ENCODE measurements at places on chromosomes 12 and 14.
A peak's percentile ranks its signal among the peaks of the same experiment; 100 is the strongest.

GRCh38 chr14:104137297-104138097, 890 bp upstream of the KIF26A start:
- DNase-seq: peak; percentile 57

GRCh38 chr12:64522807-64523206, 70.9 kb downstream of the TBK1 start:
- no peak for DNase-seq

- DNase-seq: no peak
Observed at GRCh38 chr12:50611021-50611744, 106.4 kb downstream of the DIP2B start.

- no peak for DNase-seq
Observed at GRCh38 chr14:96617635-96618034, 115.5 kb downstream of the PAPOLA start.

GRCh38 chr12:31324845-31325523, 966 bp downstream of the SINHCAF start:
- DNase-seq: peak; percentile 19

- no peak for DNase-seq
Observed at GRCh38 chr12:9758119-9758518, 2.6 kb downstream of the CD69 start.

GRCh38 chr12:56931474-56931978, 2.7 kb downstream of the SDR9C7 start:
- DNase-seq: no peak

DNA sequence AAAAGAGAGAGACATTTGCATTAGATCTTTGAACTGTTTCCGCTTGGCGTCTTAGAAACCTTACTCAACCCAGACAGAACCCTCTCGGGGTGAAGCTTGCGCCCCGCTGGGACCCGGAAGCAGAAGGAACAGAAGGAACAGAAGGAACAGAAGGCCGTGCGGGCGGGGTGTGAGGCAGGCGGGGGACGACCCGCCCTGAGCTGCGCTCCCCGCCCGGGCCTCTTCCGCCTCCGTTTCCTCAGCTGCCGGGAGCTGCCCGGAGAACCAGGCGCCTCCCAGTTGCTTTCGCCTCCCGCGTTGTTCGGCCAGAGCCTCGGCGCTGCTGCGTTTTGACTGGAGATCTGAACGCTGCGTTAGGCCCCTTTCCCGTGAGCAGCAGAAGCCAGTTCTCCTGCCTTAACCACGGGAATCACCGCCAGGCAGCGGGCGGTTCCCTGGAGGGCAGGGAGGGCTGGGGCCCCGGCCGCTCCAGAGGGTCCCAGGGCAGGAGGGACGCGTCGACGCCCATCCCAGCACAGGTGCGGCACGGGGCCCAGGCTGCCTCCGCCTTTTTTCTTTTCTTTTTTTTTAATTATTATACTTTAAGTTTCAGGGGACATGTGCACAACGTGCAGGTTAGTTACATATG, 19.3 kb upstream of the MMP17 start:
- no peak for DNase-seq

- no peak for DNase-seq
Observed at GRCh38 chr14:101351146-101351545, 210.1 kb upstream of the DIO3 start.

GRCh38 chr14:61690982-61691381, 4.3 kb upstream of the HIF1A start:
- no peak for DNase-seq

DNA sequence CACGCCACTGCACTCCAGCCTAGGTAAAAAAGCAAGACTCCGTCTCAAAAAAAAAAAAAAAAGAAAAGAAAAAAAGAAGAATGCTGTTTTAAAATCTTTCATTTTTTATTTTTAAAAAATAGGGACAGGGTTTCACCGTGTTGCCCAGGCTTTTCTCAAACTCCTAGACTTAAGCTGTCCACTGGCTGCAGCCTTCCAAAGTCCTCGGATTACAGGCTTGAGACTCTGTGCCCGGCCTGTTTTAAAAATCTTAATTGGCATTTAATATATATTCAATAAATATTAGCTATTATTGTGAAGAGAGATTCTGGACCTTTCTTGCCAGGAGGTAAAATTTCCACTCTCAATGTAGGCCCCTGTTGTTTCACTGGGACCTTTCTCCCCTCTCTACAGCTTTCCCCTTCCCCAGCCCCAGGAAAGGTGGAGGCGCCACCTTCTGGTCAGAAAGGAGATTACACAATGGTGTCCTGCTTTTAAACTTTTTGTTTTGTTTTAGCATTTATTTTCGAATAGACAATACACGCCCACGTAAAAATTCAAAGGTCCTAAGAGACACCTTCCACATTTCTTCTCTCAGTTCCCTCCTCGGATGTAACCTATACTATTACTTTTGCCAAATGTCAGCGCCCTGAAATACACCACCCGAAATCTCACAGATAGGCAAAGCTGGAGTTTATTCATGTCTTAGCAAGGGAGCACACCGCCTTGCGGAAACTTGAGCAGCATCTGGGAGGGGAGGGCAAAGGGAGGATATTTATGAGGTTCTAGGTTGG, 23.8 kb upstream of the PHC1 start:
- peak; percentile 38 for DNase-seq

DNA sequence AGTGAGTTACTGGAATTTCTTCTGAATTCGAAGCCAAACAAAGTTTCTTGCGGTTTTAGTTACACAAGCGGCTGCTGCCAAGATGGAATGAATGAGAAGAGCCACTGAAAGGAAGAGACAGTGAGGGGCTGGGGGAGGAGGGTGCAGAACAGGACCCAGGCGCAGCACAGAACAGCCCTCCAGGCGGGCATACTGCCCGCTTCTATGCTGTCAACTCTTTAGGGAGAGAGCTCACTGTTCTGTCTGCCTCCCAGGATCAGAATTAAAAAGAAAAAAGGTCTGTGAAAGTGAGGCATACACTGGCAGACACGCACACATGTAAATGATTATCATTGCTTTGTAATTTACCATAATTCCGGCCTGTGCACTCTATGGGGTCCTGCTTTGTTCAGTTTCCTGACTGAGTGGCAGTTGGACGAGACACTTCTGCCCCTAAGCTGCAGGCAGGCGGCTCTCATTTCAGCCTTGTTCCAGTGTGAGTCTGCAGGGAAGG, 231.6 kb downstream of the CACNA1C start:
- no peak for DNase-seq

- no peak for DNase-seq
Observed at GRCh38 chr14:43983721-43984120, 523.4 kb downstream of the FSCB start.

GRCh38 chr14:66495218-66496098, 9.3 kb downstream of the CCDC196 start:
- DNase-seq: peak; percentile 6

GRCh38 chr12:6934110-6934509, 6.4 kb downstream of the ATN1 start:
- DNase-seq: no peak

DNA sequence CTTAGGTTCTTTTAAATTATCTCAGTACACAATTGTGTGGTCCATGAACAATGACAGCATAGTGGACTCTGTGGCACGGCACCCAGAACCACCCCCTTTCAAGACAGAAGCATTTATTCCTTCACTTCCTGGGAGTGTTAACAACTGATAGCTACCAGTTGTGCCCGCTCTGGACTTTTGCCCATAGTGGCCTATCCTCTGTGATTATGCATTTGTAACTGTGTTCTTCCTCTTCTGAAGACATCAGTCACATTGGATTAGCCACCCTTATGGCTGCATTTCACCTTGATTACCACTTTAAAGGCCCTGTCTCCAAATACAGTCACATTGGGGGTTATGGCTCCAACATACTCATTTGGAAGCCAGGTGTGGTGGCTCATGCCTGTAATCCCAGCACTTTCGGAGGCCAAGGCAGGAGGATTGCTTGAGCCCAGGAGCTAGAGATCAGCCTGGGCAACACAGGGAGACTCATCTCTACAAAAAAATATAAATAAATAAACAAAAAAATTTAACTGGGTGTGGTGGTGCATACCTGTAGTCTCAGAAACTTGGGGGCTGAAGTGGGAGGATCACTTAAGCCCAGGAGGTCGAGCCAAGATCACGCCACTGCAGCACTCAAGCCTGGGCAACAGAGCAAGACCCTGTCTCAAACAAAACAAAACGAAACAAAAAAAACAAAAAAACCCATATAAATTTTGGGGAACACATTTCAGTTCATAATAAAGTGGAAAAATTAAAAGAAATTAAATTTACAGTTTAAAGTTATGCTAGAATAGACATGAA, 27.6 kb upstream of the PHC1 start:
- no peak for DNase-seq

DNA sequence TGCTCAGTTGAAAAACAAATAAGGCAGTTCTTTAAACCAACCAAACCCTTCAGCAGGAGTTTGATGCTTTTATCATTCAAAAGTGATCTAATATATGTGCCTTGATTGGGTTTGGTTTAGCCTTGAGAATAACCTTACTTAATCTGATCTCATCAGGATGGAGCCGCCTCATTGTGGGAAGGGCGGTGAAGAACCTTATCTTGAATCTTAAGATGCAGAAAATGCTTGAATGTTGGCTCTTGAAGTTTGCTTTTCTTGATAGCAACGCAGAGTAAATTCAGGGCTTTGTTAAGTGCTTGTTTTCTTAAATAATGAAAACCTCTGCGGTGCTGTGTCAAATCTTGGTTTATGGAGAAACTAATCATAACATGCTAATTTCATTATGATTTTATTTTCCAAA, 138.2 kb downstream of the MON2 start:
- DNase-seq: no peak

- no peak for DNase-seq
Observed at GRCh38 chr12:26874501-26875296, 41.7 kb upstream of the ITPR2 start.

GRCh38 chr12:111215881-111216280, 153.0 kb downstream of the PHETA1 start:
- DNase-seq: no peak

GRCh38 chr14:63214417-63215196, 10.4 kb downstream of the RHOJ start:
- DNase-seq: no peak

DNA sequence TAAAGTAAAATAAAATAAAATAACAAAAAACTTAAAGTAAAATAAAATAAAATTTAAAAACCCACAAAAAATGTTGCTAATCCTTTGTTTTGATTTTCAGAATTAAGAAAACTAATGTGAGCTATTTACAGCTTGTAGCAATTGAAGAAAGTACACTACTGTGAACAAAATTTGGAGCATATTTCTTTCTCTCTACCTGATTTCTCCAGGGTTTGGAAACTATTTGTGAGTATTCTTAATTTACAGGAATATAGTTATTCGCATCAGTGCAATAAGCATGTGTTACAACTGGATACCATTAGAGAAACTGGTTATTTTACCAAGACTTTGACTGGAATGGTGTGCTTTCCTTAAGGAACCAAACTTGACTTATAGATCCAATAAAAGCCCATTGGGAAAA, 86.1 kb upstream of the CNOT2 start:
- DNase-seq: no peak

- DNase-seq: no peak
Observed at GRCh38 chr12:55797068-55797467, 20.5 kb downstream of the SARNP start.

GRCh38 chr12:30850684-30851083, 75.9 kb upstream of the TSPAN11 start:
- no peak for DNase-seq

DNA sequence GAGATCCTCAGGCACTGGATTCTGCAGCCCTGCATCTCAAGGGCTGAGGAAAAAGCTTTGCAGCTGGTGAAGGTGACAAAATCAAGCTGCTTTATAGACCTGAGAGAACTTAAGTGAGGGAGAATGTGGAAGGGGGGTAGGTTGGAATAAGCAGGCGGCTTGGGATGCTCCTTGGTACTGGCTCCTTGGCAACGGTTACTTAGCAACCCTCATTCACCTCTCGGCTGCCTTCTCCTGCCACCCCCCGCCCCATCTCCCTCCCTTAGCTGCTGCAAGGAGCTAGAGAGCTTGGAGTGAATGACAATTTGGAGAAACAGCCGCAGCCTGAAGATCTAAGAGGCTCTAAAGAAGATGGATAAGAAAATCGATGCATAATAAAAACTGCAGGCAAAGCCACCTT, 44.1 kb upstream of the CISTR start:
- no peak for DNase-seq

- no peak for DNase-seq
Observed at GRCh38 chr12:104458694-104459367, 2.1 kb downstream of the CHST11 start.

GRCh38 chr12:20305470-20305869, 62.9 kb upstream of the PDE3A start:
- no peak for DNase-seq

- DNase-seq: no peak
Observed at GRCh38 chr12:54704202-54704601, 56.0 kb upstream of the DCD start.

DNA sequence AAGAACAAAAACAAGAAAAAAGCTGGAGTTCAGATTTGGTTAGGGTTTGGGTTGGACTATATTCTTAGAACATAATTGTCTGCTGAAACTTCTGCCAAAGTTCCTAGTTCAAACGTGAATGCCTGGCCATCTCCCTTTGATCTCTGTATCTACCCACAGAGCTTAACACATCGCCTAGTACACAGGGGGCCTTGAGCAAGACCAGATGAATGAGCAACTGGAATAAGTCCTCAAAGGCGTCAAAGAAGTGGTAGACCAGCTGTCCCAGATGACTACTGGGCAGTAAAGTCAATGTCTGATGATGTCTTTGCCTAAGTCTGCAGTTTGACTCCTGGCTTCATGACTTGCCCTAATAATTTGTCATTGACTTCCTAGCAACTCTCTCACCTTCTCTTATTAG, 13.9 kb upstream of the STAB2 start:
- no peak for DNase-seq

GRCh38 chr14:31864937-31865855, 211.9 kb upstream of the ARHGAP5 start:
- no peak for DNase-seq

DNA sequence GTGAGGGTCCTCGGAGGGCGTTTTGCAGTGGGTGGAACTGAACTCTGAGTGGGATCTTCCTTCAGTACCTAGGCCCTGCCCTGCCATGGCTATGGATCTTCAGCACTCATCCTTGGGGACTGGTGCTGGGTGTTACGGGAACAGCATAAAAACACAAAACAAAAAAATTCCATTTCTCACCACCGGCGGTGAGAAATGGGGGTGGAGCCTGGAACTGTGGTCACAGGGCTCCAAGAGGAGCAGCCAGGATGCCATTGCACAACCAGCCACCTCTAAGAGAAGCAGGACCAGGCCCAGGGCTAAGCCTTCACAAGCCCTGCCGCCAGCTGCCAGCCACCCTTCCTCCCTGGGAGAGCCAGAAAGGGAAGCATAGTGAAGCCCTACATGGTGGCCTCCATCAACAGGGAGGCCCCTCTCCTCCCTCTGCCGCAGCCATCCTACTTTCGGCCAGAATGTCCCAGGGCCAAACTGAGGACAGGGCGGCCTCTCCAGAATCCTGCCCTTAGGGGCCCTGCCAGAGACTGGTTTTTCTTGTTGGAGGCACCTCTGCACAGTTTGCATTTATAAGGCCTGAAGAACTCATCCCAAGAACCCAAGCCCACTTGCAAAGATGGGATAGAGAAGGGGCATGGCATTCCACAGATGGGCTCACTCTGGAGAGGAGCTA, 76.5 kb downstream of the VCPKMT start:
- no peak for DNase-seq

GRCh38 chr12:12975322-12976077, 23.5 kb upstream of the GPRC5D start:
- no peak for DNase-seq
